ENCODE measurements at places on chromosomes 3 and 15. TPM values are rescaled to one million over a fixed set of nuclear protein-coding genes. Genes with fewer than 3 reads are reported as not detected.
A peak's percentile ranks its signal among the peaks of the same experiment; 100 is the strongest.

Gene KY
- total RNA-seq = 0.51 TPM

Gene UROC1
- total RNA-seq = not detected

Gene CACNA1D
- total RNA-seq = not detected

Gene KCNH8
- total RNA-seq = not detected

Gene ERICH6
- not detected for total RNA-seq

Gene MESP2
- not detected for total RNA-seq

Gene PLSCR5
- not detected for total RNA-seq

Gene REC114
- total RNA-seq = not detected

Gene SEMA5B
- total RNA-seq = not detected

Gene CYP1A1
- not detected for total RNA-seq

Gene IL5RA
- not detected for total RNA-seq

Gene HTR3E
- total RNA-seq = not detected

Gene LRRIQ4
- total RNA-seq = not detected

Gene STARD5
- 7.2 TPM for total RNA-seq

Gene VGLL3
- total RNA-seq = 213 TPM

Gene TRIM71
- total RNA-seq = not detected

Gene CFAP100
- not detected for total RNA-seq

Gene FANCD2OS
- not detected for total RNA-seq

Gene KNG1
- total RNA-seq = not detected

Gene ACTC1
- 21.4 TPM for total RNA-seq

Gene GCNT3
- not detected for total RNA-seq

Gene HHLA2
- not detected for total RNA-seq

GRCh38 chr15:73021139-73021621 is 31.1 kb upstream of the NEO1 start:
- H3K27me3 ChIP-seq = peaks cover 15% of the 10 kb centered on the region
- no peak overlapping the region for H3K4me3 ChIP-seq
- no peaks in the 10 kb centered on the region for H3K4me1 ChIP-seq
- no peak for DNase-seq
- no peaks in the 10 kb centered on the region for H3K36me3 ChIP-seq

GRCh38 chr3:141544697-141545096 is 57.9 kb downstream of the RASA2 start:
- H3K27me3 ChIP-seq = no peaks in the 10 kb centered on the region
- H3K36me3 ChIP-seq = peaks cover 50% of the 10 kb centered on the region
- no peak overlapping the region for H3K27ac ChIP-seq
- H3K4me1 ChIP-seq = peaks cover 13% of the 10 kb centered on the region
- no peak overlapping the region for H3K4me3 ChIP-seq

DNA sequence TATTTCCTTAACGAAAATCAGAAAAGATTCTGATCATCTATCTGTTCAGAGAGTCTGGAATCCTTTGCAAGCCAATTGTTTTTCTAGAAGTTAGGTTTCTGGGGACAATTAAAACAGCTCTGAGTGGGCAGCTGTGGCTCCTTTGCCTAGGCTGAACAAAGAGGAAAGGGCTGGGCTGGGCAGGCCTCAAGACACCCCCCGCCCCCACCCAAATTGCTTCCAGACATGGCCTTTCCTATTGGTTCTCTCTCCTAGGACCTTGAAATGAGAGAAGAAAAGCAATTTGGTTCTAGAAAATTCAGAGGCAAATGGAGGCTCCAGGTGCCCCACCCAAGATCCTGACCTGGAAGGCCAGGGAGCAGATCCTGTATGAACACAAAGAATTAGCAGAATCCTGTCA is 2.3 kb upstream of the ADPGK start:
- no peaks in the 10 kb centered on the region for H3K36me3 ChIP-seq
- H3K4me3 ChIP-seq = no peak overlapping the region
- DNase-seq = no peak
- no peaks in the 10 kb centered on the region for H3K27me3 ChIP-seq
- H3K27ac ChIP-seq = peak overlapping the region; percentile 96
- H3K4me1 ChIP-seq = peaks cover 43% of the 10 kb centered on the region

- no peak overlapping the region for H3K4me3 ChIP-seq
- peak; percentile 77 for DNase-seq
- no peak overlapping the region for H3K27ac ChIP-seq
- H3K4me1 ChIP-seq = peaks cover 7% of the 10 kb centered on the region
- H3K27me3 ChIP-seq = no peaks in the 10 kb centered on the region
- no peaks in the 10 kb centered on the region for H3K36me3 ChIP-seq
Measured at GRCh38 chr3:14261229-14261628, 82.6 kb downstream of the LSM3 start.

GRCh38 chr15:65208647-65209046 is 2.6 kb downstream of the CILP start:
- no peak overlapping the region for H3K4me3 ChIP-seq
- no peaks in the 10 kb centered on the region for H3K36me3 ChIP-seq
- no peak overlapping the region for H3K27ac ChIP-seq
- no peaks in the 10 kb centered on the region for H3K4me1 ChIP-seq
- no peak for DNase-seq

GRCh38 chr3:22495241-22495640 is 707.9 kb upstream of the UBE2E2 start:
- no peaks in the 10 kb centered on the region for H3K27me3 ChIP-seq
- no peak overlapping the region for H3K27ac ChIP-seq
- no peak for DNase-seq
- H3K4me1 ChIP-seq = no peaks in the 10 kb centered on the region

DNA sequence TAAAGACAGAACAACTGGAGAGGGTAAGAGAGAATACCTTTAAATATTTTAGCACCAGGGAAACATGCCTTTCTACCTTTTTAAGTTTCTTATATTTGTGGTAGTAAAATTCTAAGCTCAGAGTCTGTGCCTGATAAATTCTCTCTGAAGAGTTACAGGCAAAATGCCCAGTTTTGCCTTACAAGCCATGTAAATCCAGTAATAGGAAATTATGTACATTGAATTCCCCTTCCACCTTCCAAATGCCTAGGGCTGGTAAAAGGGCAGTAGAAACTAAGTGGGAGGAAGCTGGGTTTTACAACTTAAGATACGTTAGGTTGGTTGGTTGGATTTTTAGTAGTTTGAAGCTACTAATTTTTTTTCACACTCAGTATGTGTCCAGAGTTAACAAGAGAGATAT is 43.1 kb upstream of the TP63 start:
- H3K36me3 ChIP-seq = no peaks in the 10 kb centered on the region
- DNase-seq = peak; percentile 56
- peak overlapping the region; percentile 35 for H3K4me3 ChIP-seq
- peaks cover 46% of the 10 kb centered on the region for H3K4me1 ChIP-seq
- peak overlapping the region; percentile 80 for H3K27ac ChIP-seq
- H3K27me3 ChIP-seq = no peaks in the 10 kb centered on the region

GRCh38 chr15:33837294-33837693 is 131.0 kb upstream of the CHRM5 start:
- H3K36me3 ChIP-seq = no peaks in the 10 kb centered on the region
- no peak overlapping the region for H3K4me3 ChIP-seq
- H3K4me1 ChIP-seq = no peaks in the 10 kb centered on the region
- no peak overlapping the region for H3K27ac ChIP-seq
- 0 out of 2 replicates have a peak, but pooled peaks cover 8% of the 10 kb centered on the region for H3K27me3 ChIP-seq

GRCh38 chr15:89823836-89824606 is 9.4 kb upstream of the ANPEP start:
- H3K27me3 ChIP-seq = no peaks in the 10 kb centered on the region
- H3K4me3 ChIP-seq = no peak overlapping the region
- H3K36me3 ChIP-seq = no peaks in the 10 kb centered on the region
- H3K4me1 ChIP-seq = peaks cover 67% of the 10 kb centered on the region
- no peak for DNase-seq

GRCh38 chr15:41506796-41507341 is 6.8 kb downstream of the LTK start:
- no peak for DNase-seq
- no peak overlapping the region for H3K27ac ChIP-seq
- H3K36me3 ChIP-seq = no peaks in the 10 kb centered on the region
- peaks cover 30% of the 10 kb centered on the region for H3K27me3 ChIP-seq

DNA sequence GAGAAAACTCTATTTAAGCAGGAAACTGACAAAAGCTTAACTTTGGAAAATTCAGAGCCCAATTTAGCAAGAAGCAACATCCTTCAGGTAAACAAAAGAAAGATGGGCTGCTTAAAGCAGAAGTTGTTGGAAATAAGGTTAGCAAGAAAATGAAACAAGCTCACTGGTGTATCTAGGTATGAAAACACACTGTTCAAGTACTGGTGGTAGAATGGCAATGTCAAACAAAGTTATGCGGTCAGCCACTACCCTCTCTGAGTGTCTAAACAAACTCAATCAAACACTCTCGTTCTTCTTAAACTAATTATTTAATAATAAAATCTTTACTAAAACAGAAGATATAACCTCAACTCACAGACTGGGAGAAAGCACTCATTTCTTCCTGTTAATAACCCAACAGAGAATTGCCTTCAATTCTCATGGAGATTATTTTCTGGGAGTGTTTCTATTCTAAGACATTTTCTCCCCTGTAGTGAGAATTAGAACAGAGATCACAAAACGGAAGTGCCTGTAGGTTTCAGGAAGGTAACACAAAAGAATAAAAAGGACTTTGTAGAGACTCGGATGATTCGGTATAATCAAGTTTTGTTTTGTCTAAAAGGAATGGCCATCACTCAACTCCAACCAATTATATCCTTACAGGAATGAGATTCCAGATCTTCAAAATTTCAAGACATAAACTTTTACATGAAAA is 28.9 kb downstream of the PRICKLE2 start:
- peaks cover 16% of the 10 kb centered on the region for H3K4me1 ChIP-seq
- no peak overlapping the region for H3K4me3 ChIP-seq
- H3K27me3 ChIP-seq = no peaks in the 10 kb centered on the region
- H3K36me3 ChIP-seq = peaks cover 14% of the 10 kb centered on the region
- no peak for DNase-seq

DNA sequence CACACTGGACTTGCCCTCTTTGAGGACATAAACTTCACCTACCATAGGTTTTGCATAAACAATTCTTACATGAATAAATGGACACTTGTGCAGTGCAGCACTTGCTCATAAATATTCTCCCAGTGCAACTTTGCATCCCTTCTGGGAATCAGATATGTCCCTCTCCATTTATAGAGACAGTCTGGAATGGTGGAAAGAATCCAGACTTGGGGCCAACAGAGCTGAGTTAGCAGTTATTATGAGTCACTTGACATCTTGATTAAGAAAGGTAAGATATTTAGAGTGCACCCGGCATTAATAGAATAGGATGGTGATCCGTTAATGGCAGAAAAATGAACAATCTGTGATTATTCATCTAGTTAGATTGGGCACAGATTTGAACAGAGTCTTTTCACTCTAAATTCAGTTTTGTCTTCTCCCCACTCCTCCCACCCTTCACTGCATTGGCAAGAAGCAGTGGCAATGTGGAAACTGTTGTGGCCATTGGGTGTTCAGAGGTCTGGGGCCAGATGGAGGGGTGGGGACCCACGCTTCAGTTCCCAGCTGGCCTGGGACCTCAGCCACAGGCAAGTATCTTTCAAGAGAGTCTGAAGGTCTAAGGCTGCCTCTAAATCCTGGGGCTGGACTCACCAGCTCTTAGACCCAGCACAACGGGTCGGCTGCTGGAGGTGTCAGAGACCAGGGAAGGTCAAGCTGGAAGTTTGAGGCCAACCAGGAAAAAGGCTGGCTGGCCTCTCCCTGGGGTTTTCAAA is 58.9 kb upstream of the KY start:
- peak overlapping the region; percentile 66 for H3K27ac ChIP-seq
- no peaks in the 10 kb centered on the region for H3K36me3 ChIP-seq
- H3K27me3 ChIP-seq = no peaks in the 10 kb centered on the region
- H3K4me1 ChIP-seq = peaks cover 38% of the 10 kb centered on the region
- no peak overlapping the region for H3K4me3 ChIP-seq

GRCh38 chr3:23041918-23042696 is 161.0 kb upstream of the UBE2E2 start:
- H3K27ac ChIP-seq = no peak overlapping the region
- H3K36me3 ChIP-seq = no peaks in the 10 kb centered on the region
- H3K4me3 ChIP-seq = no peak overlapping the region
- peaks cover 13% of the 10 kb centered on the region for H3K4me1 ChIP-seq

DNA sequence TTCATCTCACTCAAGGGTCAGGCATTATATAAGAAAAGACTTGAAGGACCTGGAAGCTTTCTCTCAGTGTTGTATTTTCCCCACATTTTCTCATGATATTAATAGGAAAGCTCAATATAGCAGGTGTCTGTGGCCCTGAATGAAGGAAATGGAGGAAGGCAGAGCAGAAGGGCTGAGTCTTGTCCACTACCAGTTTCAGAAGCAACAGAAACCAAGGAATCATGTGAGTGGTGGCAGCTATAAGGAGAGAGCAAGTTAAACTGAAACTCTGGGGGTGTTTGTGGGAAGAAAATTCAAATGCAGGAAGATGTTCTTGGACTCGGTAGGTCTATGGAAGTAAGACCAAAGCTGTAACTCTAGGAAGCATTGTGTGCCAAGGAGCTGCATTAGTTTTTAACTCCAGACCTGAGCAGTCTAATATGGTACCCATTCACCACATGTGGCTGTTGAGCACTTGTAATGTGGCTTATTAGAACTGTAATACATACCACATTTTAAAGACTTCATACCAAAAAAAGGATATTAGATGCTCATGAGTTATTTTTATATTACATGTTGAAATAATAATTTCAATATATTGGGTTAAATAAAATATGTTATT is 278.8 kb upstream of the GADL1 start:
- H3K4me1 ChIP-seq = peaks cover 30% of the 10 kb centered on the region
- DNase-seq = no peak
- no peaks in the 10 kb centered on the region for H3K27me3 ChIP-seq

- no peaks in the 10 kb centered on the region for H3K36me3 ChIP-seq
- no peaks in the 10 kb centered on the region for H3K27me3 ChIP-seq
- peak overlapping the region; percentile 41 for H3K27ac ChIP-seq
- H3K4me1 ChIP-seq = no peaks in the 10 kb centered on the region
Measured at GRCh38 chr3:183548262-183548769, 7.2 kb downstream of the KLHL6 start.

GRCh38 chr3:41324156-41324475 is 124.8 kb downstream of the CTNNB1 start:
- no peak for DNase-seq
- H3K27me3 ChIP-seq = no peaks in the 10 kb centered on the region
- no peak overlapping the region for H3K27ac ChIP-seq
- peaks cover 7% of the 10 kb centered on the region for H3K4me1 ChIP-seq

GRCh38 chr3:98791341-98792325 is 28.5 kb downstream of the ST3GAL6 start:
- H3K36me3 ChIP-seq = peaks cover 22% of the 10 kb centered on the region
- H3K4me1 ChIP-seq = peaks cover 10% of the 10 kb centered on the region
- DNase-seq = peak; percentile 34
- H3K4me3 ChIP-seq = no peak overlapping the region
- H3K27me3 ChIP-seq = no peaks in the 10 kb centered on the region

DNA sequence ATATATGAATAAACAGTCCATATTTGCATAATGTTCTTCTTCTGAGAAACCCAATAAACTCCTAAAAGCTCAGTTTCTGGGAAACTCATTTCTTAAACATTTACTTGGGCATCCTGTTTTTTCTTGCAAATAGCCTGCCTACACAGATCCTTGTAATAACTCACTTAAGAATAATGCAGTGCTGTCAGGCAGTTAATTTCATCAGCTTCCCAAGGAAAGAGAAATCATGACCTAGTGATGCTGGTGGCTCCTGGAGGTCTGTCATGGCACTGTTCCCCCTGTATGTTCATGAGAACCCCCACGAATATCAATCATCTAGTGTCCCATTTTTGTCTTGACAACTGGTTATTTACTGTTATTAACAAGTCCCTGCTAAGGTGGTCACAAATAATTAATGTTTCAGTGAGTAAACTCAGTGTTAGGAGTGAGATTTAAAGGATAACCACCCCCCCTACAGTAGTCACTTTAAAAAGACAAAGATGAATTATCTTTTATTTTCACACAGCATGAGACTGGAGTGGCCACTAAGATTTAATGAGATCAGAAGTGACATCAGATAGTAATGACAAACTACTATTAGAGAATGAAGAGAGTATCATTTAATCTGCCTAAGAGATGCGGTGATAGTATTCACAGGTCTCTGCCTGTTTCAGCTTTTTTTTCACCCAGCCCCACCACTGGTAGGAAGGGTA is 279.5 kb upstream of the NECTIN3 start:
- H3K4me3 ChIP-seq = no peak overlapping the region
- H3K4me1 ChIP-seq = peaks cover 39% of the 10 kb centered on the region
- H3K27ac ChIP-seq = peak overlapping the region; percentile 43
- H3K36me3 ChIP-seq = no peaks in the 10 kb centered on the region
- DNase-seq = peak; percentile 50
- no peaks in the 10 kb centered on the region for H3K27me3 ChIP-seq

All from GM23248 (cell line).